ENCODE measurements at places on chromosomes 6 and 20. TPM values are rescaled to one million over a fixed set of nuclear protein-coding genes. Genes with fewer than 3 reads are reported as not detected.
A peak's percentile ranks its signal among the peaks of the same experiment; 100 is the strongest.

Gene ZSCAN16
- total RNA-seq = 6.1 TPM

Gene SLC17A3
- total RNA-seq = 14.0 TPM

Gene PDSS2
- 16.4 TPM for total RNA-seq

Gene SCRT2
- total RNA-seq = not detected

Gene FAXC
- total RNA-seq = 1.4 TPM

Gene LPIN3
- total RNA-seq = 31.6 TPM

Gene LTA
- 0.35 TPM for total RNA-seq

Gene BTNL2
- not detected for total RNA-seq

Gene WASF1
- total RNA-seq = 9.7 TPM

Gene RBBP8NL
- 0.13 TPM for total RNA-seq

Gene SIRPB1
- 8.2 TPM for total RNA-seq

Gene SPATA25
- total RNA-seq = 6.7 TPM

Gene MEP1A
- 0.09 TPM for total RNA-seq

Gene THBD
- 48.1 TPM for total RNA-seq

- H3K27ac ChIP-seq = no peak overlapping the region
- no peaks in the 10 kb centered on the region for H3K4me1 ChIP-seq
- no peaks in the 10 kb centered on the region for H3K27me3 ChIP-seq
- DNase-seq = no peak
- H3K36me3 ChIP-seq = no peaks in the 10 kb centered on the region
Observed at GRCh38 chr6:112155886-112156285, 68.5 kb downstream of the FAM229B start.

DNA sequence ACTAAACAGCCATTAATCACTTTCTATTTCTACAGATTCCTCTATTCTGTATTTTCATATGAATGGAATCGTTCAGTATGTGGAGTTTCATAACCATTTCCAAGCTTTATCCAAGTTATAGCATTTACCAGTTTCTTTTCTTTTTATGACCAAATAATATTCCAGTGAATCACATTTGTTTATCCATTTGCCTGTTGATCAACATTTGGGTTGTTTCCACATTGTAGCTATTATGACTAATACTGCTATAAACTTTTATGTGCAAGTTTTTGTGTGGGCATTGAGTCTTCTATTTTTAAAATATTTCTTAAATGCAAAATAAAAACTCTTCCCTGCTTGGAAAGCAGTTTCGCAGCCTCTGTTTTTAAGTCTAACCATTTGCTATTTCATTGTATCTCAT, 336.4 kb upstream of the OPRM1 start:
- H3K4me3 ChIP-seq = no peak overlapping the region
- no peaks in the 10 kb centered on the region for H3K4me1 ChIP-seq
- H3K27ac ChIP-seq = no peak overlapping the region

- no peak overlapping the region for H3K4me3 ChIP-seq
- H3K36me3 ChIP-seq = no peaks in the 10 kb centered on the region
- no peaks in the 10 kb centered on the region for H3K4me1 ChIP-seq
- H3K27me3 ChIP-seq = no peaks in the 10 kb centered on the region
- H3K27ac ChIP-seq = no peak overlapping the region
- DNase-seq = no peak
Observed at GRCh38 chr20:60372275-60372674, 414.1 kb downstream of the CDH26 start.

DNA sequence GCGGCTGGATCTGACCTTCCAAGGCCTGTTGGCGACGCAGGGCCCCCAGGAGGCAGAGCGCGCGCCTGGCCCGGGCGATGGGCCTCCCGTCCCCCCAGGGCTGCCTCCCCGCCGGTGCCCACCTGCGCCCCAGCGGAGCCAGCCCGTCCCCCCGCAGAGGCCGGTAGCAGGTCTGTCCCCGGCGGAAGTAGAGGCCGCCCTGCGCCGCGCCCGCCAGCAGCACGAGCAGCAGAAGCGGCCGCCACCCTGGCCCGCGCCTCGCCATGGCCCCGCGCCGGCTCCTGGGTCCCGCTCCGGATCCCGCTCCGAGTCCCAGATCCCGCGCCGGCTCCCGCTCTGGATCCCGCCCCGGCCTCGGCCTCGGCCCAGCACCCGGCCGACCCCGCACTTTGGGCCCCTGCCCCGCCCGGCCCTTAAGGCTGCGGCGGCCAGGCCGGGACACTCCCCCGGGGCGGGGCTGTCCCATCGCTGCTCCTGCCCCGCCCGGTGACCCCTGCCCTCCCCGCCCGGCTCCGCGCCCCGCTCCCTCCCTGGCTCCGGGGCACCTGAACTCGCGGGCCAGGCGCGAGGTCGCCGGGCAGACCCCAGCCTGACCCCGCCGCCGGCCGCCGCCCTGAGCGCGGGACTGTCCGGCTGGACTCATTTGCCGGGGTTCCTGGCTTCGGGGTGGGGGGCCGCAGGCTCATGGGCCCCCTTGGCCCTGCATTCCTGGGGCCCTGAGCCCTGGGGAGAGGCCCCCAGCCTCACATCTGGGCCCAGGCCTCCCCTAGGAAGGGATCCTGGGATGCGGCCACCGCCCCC, at the start of gene CTSZ:
CTSZ (minus strand) TSS at position 391 of the 801 bp plus-strand sequence; CDS start at position 265, 126 bp downstream.
- H3K27ac ChIP-seq = peak within 1 kb of the TSS; percentile 76
- H3K4me3 ChIP-seq = peak within 1 kb of the TSS; percentile 66
- DNase-seq = peak; percentile 88
- no peaks in the 10 kb centered on the region for H3K36me3 ChIP-seq

DNA sequence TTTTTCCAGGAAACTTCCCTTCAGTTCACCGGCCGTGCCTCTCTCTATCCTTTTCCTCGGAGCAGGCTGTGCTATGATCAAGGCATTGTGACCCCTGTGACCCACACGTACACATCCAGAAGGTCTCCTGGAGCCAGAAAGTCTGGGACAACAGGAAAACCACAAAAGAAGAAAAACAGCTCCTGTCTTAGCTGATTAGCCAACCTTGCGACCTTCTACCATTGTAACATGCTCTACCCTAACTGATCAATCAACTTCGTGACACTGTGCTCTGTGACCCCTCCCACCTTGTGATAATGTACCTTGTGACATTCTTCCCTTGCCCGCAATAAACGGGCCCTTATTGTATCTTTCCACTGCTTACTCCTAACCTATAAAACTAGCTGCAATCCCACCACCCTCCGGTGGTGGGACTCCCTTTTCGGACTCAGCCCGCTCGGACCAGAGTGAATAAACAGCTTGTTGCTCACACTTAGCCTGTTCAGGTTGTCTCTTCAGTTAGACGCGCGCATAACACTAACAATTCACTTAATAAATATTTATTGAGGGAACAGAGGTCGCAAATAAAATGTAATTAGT, 24.2 kb downstream of the ZNF311 start:
- peak overlapping the region; percentile 93 for H3K4me3 ChIP-seq
- H3K4me1 ChIP-seq = no peaks in the 10 kb centered on the region
- H3K27ac ChIP-seq = no peak overlapping the region
- no peaks in the 10 kb centered on the region for H3K36me3 ChIP-seq

DNA sequence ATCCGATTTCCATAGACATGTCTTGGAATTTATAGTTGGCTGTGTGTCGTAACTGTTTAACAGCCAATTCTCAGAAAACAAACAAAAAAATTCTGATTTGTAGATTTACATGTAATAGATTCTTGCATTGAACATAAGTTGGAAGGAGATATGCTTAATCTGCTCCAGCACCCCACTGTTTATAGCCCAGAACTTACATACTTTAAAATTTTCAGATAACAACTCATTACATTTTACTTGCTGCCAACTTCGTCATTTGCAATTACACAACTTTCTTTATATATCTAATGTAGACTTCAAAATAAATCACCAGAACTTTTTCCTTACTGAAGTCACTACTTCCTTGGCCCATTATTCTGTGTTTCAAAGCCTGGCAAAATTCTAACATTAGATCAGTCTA, 472.3 kb upstream of the EYS start:
- no peak for DNase-seq
- H3K27me3 ChIP-seq = no peaks in the 10 kb centered on the region
- H3K36me3 ChIP-seq = no peaks in the 10 kb centered on the region
- H3K4me3 ChIP-seq = no peak overlapping the region
- no peaks in the 10 kb centered on the region for H3K4me1 ChIP-seq

- peak; percentile 35 for DNase-seq
- H3K4me1 ChIP-seq = peaks cover 5% of the 10 kb centered on the region
- H3K27me3 ChIP-seq = no peaks in the 10 kb centered on the region
Observed at GRCh38 chr6:692356-692851, 535 bp downstream of the EXOC2 start.

- H3K27ac ChIP-seq = no peak overlapping the region
- no peaks in the 10 kb centered on the region for H3K27me3 ChIP-seq
- H3K4me3 ChIP-seq = no peak overlapping the region
- no peaks in the 10 kb centered on the region for H3K36me3 ChIP-seq
Observed at GRCh38 chr20:41671143-41671542, 53.0 kb upstream of the CHD6 start.

DNA sequence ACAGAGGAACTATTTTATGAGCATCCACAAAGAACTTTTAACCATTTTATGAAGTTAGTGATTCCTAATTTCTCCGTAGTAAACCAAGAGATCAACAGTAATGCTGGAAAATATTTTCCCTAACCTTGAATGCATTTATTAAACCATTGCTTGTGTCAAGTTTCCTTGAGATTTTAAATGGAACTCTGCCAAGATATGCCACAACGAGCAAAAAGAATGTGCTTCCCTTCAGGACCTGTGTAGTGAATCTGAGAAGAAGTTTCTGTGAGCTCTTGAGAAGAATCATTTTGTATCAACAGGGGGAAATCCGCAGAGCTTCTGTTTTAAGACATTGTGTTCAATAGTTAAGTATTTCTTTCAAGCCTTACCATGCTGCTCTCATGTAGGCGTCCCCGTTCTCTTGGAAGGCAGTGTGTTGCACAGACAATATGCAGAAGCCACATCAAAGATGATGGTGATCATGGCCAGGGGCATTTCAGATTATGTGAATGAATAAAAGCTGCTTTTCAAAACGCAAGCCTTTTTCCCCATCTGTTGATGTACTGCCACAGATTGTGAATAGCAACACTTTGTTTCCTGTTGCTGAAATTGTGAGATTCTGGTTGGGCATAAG, 439.8 kb downstream of the BMP2 start:
- no peak overlapping the region for H3K27ac ChIP-seq
- no peaks in the 10 kb centered on the region for H3K27me3 ChIP-seq
- DNase-seq = no peak
- H3K36me3 ChIP-seq = no peaks in the 10 kb centered on the region
- H3K4me1 ChIP-seq = no peaks in the 10 kb centered on the region

GRCh38 chr6:67640484-67640883, 994.6 kb upstream of the ADGRB3 start:
- no peaks in the 10 kb centered on the region for H3K36me3 ChIP-seq
- DNase-seq = no peak
- no peaks in the 10 kb centered on the region for H3K27me3 ChIP-seq
- H3K27ac ChIP-seq = no peak overlapping the region
- no peaks in the 10 kb centered on the region for H3K4me1 ChIP-seq
- H3K4me3 ChIP-seq = no peak overlapping the region

GRCh38 chr6:15362274-15363160, 116.6 kb downstream of the JARID2 start:
- H3K27ac ChIP-seq = no peak overlapping the region
- DNase-seq = no peak
- no peaks in the 10 kb centered on the region for H3K36me3 ChIP-seq
- H3K4me1 ChIP-seq = peaks cover 17% of the 10 kb centered on the region
- H3K27me3 ChIP-seq = no peaks in the 10 kb centered on the region
- H3K4me3 ChIP-seq = no peak overlapping the region

- peak overlapping the region; percentile 98 for H3K27ac ChIP-seq
- peak overlapping the region; percentile 21 for H3K4me3 ChIP-seq
- peak; percentile 87 for DNase-seq
- H3K27me3 ChIP-seq = no peaks in the 10 kb centered on the region
Observed at GRCh38 chr6:73585566-73586415, 65.0 kb upstream of the EEF1A1 start.

- H3K4me3 ChIP-seq = no peak overlapping the region
- no peak for DNase-seq
- H3K27ac ChIP-seq = no peak overlapping the region
- H3K27me3 ChIP-seq = no peaks in the 10 kb centered on the region
- H3K36me3 ChIP-seq = no peaks in the 10 kb centered on the region
Observed at GRCh38 chr6:71045296-71045695, 88.4 kb upstream of the B3GAT2 start.

DNA sequence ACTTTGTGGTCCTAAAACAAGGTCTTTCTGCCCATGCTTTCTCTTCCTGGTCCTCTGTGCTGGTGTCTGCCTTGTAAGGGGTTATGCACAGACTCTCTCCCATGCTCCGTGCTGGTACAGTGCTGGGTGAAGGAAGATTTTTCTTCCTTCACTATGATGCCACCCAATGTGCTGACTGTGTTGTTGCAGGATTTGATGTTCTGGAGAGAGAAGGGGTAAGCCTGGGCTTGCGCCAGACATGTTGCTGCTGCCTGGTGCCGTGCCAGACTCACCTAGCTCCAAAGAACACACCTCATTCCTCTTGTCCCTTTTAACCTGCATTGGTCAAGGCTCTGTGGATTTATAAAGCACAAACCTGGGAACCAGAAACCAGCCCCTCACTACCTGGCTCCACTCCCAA, 28.4 kb upstream of the ARMH2 start:
- H3K36me3 ChIP-seq = no peaks in the 10 kb centered on the region
- H3K4me3 ChIP-seq = no peak overlapping the region
- no peaks in the 10 kb centered on the region for H3K4me1 ChIP-seq
- H3K27me3 ChIP-seq = no peaks in the 10 kb centered on the region
- no peak overlapping the region for H3K27ac ChIP-seq

GRCh38 chr6:111423960-111424846, 58.8 kb downstream of the REV3L start:
- DNase-seq = no peak
- peaks cover 7% of the 10 kb centered on the region for H3K4me1 ChIP-seq
- H3K27me3 ChIP-seq = no peaks in the 10 kb centered on the region
- no peaks in the 10 kb centered on the region for H3K36me3 ChIP-seq
- no peak overlapping the region for H3K27ac ChIP-seq

GRCh38 chr20:38537176-38537575, 43.8 kb upstream of the ADIG start:
- peaks cover 48% of the 10 kb centered on the region for H3K36me3 ChIP-seq
- H3K4me3 ChIP-seq = no peak overlapping the region
- H3K27ac ChIP-seq = no peak overlapping the region
- no peaks in the 10 kb centered on the region for H3K4me1 ChIP-seq
- H3K27me3 ChIP-seq = no peaks in the 10 kb centered on the region
- DNase-seq = no peak

DNA sequence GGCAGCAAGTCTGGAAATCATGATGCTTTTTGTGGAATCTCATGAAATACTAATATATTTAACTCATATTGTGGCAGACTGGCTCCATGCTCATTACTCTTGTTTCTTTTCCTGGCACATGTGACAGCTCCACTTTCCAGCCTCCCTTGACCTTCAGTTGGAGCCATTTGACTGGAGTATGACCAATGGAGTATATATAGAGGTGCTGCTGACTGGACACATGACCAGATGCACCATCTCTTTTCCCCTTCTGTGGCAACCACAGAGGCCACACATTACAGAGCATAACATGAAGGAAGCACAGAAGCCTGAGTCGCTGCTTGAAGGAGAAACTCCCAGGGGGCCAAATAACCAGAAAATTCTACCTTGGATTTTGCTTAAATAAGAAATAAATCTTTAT, 77.4 kb downstream of the MKKS start:
- H3K4me1 ChIP-seq = no peaks in the 10 kb centered on the region
- H3K27ac ChIP-seq = no peak overlapping the region
- H3K36me3 ChIP-seq = no peaks in the 10 kb centered on the region
- DNase-seq = no peak
- H3K27me3 ChIP-seq = no peaks in the 10 kb centered on the region
- H3K4me3 ChIP-seq = no peak overlapping the region
